ENCODE measurements at places on chromosomes 5 and 9.

DNA sequence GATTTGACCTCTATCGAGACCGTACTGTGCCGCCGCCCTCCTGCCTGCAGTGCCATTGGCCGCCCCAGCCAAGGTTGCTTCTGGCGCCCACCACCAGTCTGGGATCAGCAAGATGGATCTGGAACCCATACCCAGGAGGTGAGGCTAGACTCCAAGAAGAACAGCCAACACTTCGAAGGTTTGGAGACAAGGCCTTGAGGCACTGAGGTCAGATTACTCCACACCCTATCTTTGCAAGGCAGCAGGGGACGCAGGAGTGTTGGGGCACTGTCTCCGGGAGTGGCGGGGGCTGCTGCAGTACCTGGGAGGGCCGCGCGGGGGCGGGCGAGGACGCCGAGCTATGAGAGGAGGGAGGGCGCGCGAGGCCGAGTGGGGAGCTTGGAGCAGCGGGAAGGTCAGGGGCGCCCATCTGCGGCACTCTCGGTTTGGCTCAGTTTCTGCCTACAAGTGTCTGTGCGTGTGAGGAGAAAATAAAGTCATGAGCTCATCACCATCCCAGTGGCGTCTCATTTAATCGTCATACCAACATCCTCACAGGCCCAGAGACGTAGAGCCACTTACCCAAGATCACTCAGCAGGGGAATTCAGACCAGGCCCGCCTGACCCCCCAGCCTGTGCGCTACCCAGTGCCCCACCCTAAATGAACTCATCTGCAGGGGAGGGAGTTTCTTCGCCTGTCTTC, 20.5 kb upstream of the PSD2 start:
- DNase-seq, result peak; percentile 37

GRCh38 chr9:126612813-126613641, 701 bp upstream of the LMX1B start:
- DNase-seq, result no peak

- DNase-seq, result no peak
Observed at GRCh38 chr5:72163349-72163983, 56.2 kb downstream of the MAP1B start.

DNA sequence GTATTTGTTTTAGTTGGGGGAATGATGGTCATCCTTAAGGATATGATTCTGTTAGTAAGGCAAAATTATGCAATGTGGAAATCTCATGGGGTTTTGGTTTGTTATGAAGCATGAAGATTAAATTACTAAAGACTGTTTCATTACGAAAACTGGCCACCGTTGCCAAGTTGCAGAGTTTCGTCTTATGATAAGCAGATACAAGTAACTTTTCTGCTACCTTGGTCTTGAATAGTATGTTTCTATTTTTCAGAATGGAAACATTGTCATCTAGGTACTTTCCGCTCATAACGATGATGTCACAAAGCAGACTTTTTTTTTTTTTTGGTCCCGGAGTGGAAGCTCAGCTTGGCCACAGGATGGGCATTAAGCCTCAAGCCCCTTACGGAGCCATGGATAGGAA, 4.2 kb downstream of the CCNI2 start:
- DNase-seq, result peak; percentile 77

GRCh38 chr9:113274474-113275156, 757 bp downstream of the CDC26 start:
- DNase-seq, result peak; percentile 60

DNA sequence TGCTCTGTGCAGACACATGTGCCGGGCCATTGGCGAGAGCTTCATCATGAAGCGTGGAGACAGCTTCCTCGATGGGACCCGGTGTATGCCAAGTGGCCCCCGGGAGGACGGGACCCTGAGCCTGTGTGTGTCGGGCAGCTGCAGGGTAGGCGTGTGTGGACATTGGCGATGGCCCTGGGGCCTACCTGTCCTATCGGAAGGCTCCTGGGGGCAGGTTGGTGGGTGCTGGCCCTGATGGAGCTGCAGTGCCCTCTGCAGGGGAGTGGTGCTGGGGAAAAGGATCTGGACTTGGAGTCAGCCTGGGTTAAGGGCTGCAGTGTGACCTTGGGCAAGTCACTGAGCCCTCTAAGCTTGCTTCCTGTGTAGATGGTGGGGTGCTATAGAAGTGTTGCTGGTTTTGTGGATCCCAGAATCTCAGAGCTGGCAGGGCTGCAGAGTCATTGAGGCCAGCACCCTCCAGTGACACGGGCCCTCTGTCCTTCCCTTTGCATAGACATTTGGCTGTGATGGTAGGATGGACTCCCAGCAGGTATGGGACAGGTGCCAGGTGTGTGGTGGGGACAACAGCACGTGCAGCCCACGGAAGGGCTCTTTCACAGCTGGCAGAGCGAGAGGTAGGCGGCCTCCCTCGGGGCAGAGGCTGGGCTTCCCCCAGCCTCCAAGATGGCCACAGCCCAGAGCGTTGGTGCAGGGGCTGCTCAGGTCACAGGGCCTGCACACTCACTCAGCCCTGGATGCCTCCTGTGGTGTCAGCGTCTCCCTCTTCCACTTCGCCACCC, 15.8 kb downstream of the ADAMTS13 start:
- no peak for DNase-seq

DNA sequence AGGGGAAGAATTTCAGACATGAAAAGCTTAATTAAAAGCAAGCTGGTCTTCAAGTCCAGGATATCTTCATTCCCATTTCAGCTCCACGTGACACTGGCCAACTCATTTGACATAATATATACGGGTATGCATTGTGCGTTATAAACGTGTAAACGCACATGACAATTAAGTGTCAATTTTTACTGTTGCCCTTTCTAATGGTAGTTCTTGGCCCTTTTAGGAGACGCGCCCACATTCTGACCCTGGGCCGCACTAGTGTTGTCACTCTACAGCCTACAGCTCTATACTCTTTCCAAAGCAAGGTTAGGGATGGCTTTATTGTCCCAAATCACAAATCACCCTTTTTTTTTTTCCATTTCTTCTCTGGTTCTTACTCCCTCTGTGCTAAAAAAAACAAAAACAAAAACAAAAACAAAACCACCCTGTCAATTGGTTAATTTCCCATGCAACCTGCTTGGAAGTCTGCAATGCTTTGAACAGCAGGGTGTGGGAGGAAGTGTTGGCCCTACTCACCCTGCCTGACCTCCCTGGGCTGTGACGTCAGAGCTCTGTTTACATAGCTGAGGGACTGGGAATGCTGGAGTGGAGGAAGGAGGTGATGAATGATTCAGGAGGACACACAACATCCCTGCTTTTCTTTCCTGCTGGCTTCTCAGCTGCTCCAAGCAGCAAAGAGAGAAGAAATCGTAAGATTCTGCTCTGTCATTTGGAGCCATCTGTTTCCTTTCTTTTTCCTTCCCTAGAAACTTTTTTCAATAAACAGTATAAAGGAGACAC, 19.3 kb downstream of the RFK start:
- peak; percentile 97 for DNase-seq

DNA sequence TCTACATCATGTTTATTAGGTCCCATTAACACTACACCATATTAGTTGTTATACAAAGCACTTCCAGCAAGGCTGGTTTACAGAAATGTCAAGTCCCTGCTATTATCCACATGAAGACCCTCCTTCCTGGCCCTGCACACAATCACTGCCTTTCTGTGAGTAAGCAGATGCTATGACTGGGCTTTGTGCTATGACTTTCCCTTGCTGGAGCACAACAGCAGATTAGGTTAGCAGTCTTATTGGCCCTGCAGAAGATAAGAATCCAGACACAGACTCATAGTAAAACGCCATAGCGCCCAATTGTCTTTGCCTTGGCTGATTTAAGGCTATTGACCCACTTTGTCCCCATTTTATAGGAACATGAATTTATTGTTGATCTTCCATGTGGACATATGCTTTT, 228.9 kb upstream of the ACTBL2 start:
- peak; percentile 71 for DNase-seq

DNA sequence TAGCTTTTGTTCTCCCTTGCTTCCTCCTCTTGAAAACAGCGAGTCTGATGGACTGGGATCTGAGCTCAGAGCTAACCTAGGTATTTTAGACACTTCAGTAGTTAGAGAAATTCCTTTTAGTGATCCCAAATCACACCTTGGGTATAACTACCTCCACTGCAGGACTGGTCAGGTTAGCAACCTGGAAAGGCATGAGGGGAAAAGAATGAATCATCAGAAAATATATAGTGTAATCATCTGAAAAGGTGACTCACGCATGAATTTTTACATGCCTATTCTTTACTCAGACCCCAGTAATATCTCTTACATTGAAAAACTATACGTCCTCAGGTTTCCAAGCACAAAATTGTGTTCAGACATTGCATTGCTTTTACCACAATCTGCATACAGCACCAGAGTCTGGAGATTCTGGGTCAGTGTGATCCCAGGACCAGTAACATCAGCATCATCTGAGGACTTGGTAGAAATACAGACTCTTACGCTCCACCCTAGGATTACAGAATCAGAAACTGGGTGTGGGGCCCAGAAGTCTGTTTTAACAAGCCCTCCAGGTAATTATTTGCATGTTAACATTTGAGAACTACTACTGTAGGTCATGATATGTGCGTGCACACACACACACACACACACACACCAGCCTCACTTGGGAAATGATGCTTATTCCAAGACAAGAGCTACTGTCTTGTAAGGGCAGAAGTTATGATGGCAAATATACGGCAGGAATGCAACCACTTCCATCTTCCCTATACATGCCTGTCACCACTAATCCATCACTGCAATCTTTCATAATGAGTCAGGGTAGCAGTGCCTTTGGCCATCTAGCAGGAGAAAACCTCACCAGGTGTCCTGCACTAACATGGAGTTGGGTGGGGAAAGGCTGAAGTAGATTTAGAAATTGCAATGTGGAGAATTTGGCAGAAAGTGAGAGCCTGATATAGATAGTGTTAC, 271.6 kb upstream of the MAP3K1 start:
- DNase-seq, result peak; percentile 79

All from amniotic epithelial cell (primary cell).